NCI-H1105 treated with DMSO at 0.1 percent for 48 hours (cell line): ENCODE measurements at places on chromosomes 13 and 19.

GRCh38 chr19:55811340-55811739 lies 20.5 kb downstream of the NLRP11 start:
- DNase-seq = no peak

GRCh38 chr19:16094360-16095070 lies 17.2 kb upstream of the RAB8A start:
- no peak for DNase-seq

- DNase-seq = no peak
Measured at GRCh38 chr13:65966991-65967451, 1263.1 kb downstream of the PCDH9 start.

DNA sequence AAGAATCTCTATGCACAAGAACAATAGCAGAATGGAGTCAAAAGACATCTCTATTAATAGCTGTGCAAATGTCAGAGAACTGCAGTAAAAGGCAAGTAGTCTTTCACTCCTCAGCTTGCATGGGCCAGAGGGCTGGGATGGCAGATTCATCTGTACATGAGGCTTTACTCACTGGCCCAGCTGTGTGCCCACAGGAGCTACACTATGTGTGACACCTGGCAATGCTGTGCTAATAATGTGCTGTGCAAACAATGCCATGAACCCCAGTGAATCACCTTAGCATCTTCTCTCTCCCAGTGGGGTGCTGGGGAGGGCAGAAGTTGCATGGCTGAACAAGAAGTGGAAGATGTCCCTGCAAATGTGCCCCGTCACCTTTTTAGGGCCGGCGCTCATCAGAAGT lies 73.1 kb downstream of the KL start:
- no peak for DNase-seq

- DNase-seq = no peak
Measured at GRCh38 chr19:6062274-6062673, 48.0 kb downstream of the RFX2 start.

DNA sequence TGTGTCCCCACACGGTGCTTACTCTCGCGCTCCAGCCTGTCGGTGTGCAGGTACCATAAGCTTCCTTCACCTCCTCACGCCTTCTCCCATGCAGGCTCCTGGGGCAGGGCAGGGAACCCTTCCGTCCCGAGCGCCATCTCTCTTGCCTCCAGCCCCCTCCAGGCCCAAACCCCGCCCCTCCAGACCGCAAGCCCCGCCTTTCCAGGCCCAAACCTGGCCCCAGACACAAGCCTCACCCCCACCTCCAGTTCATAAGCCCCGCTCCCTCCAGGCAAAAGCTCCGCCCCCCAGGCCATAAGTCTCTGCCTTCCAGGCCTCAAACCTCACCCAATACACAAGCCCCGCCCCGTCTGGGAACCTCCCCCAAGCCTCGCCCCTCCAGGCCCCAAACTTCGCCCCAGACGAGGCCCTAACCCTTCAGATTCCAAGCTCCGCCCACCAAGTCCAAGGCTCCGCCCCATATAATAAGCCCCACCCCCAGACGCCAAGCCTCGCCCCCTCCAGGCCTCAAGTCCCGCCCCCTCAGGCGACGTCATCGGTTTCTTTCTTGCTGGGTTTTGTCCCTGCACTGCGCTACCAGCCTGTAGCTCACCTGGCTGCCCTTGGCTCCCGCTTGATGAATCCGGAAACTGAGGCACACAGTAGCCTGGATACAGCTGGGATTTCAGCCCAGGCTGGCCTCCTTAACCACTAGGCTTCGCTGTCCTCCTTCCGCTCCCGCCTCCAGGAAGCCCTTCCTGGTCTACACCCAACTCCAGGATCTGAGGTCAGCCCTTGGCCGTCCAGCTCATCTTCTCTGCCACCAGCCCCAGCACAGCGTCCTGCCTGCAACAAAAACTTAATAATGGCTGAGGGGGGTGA lies 16.1 kb downstream of the MKNK2 start:
- DNase-seq = no peak
